ENCODE measurements at places on chromosomes 7 and 10. TPM values are rescaled to one million over a fixed set of nuclear protein-coding genes. Genes with fewer than 3 reads are reported as not detected.

Gene CALML5
- total RNA-seq = not detected

- DNase-seq = no peak
Measured at GRCh38 chr10:130741901-130742855, 569.3 kb downstream of the TCERG1L start.

- no peak for DNase-seq
Measured at GRCh38 chr7:24781106-24781505, 23.8 kb upstream of the GSDME start.

DNA sequence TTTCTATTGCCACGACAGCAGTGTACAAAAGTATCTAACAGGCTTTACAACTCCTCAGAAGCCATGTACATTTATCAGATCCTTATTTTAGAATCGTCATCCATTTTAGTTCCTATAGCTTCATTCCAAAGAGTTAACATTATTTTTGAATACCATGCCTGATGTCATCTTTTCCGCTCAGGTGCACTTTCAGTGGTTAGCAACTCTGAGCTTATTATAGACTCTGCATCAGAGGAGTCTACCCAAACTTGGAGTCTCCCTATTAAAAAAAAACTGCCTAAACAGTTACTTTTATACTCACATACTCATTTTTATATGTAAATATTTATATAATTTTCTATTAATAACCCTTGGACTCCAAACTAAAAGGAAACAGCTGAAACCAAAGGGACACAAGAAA, 31.6 kb upstream of the PRSS37 start:
- no peak for DNase-seq

GRCh38 chr7:98599886-98600285, 17.2 kb upstream of the NPTX2 start:
- no peak for DNase-seq
